HFF-Myc (cell line): ENCODE measurements at places on chromosomes 3 and 15.

- DNase-seq = peak; percentile 29
Observed at GRCh38 chr3:126267169-126267975, 87.0 kb upstream of the ALDH1L1 start.

DNA sequence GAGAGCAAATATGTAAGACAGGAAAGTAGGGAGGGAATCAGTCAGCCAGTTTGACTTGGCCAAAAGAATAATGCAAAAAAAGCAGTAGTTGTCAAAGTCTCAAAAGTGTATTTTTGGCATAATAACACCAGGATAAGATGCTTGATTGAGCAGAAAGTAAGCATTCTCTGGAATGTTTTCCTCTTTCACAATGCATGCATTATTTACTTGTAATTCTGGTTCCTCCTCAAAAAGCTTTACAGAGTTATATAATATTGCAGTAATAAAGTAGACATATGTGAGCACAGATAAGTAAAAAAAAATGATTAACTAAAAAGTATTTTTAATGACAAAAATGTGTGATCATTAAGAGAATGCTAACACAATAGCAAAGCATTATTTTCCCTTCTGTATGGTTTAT is 285.9 kb upstream of the BCHE start:
- DNase-seq = no peak

- peak; percentile 39 for DNase-seq
Observed at GRCh38 chr15:45378149-45378912, at the start of gene GATM. Gene GATM (minus strand): TSS chr15:45378544. CDS start chr15:45378453, 91 bp downstream.

DNA sequence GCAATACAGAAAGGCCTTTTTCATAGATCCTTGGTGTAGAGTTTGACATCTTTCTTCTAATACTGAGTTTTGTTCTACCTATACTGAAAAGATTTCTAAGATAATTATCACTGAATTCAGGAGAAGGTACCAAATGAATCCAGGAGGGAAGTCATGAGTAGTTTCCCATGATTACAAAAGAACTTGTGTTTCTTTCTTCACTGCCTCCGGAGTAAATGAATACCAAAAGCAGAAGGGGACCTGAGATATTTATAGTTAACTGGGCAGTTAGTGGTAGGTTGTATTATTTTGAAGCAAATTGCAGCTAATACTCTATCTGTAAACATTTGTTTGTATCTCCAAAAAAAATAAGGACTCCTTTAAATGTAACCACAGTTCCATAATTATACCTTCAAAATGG is 175.4 kb downstream of the SUCNR1 start:
- no peak for DNase-seq

- DNase-seq = peak; percentile 73
Observed at GRCh38 chr3:58271901-58272501, 34.0 kb upstream of the RPP14 start.

GRCh38 chr3:127547761-127548605 is 42.5 kb downstream of the TPRA1 start:
- DNase-seq = no peak

- no peak for DNase-seq
Observed at GRCh38 chr3:119598410-119599098, 869 bp downstream of the PLA1A start.

DNA sequence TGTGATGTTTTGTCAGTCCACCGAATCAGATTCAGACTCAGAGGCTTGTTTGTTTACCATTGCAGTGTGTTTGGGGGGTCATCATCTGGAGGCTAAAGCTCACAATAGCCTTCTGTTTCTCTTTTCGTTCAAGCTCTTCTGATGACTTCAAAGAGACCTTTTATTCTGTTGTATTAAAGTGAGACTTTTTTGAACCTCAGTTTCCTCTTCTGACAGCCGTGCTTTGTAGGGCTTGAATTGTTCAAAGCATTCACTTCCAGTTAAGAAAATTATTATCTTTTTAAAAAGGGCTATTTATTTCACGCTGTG is 1.3 kb downstream of the PXK start:
- no peak for DNase-seq

DNA sequence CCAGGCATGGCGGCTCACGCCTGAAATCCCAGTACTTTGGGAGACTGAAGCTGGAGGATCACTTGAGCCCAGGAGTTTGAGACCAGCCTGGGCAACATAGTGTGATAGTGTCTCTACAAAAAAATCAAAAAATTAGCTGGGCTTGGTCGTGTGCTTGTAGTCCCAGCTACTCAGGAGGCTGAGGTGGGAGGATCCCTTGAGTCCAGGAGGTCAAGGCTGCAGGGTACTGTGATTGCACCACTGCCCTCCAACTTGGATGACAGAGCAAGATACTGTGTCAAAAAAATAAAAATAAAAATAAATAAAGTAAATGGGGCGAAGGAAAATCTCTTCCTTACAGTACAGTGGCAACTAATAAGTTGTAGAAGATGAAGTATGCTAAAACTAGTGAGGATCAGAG is 29.6 kb downstream of the LSM3 start:
- DNase-seq = no peak

DNA sequence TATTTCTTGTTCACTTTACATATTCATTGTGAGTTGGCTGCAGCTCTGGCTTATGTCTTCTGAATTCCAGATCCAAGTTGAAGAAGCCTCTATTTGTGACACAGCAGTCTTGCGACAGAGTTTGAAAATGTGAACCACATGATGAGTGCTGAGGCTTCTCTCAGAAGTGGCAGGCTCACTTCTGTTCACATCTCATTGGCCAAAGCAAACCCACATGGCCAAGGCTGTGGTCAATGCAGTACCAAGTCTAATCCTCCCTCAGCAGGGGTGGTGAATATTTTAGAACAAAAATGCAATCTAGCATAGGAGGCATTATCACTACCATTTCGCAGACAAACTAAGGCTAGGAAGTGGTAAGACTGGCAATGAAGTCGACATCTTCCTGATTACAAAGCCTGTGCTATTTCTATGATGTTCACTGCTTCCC is 45.2 kb downstream of the CDCP1 start:
- DNase-seq = no peak

DNA sequence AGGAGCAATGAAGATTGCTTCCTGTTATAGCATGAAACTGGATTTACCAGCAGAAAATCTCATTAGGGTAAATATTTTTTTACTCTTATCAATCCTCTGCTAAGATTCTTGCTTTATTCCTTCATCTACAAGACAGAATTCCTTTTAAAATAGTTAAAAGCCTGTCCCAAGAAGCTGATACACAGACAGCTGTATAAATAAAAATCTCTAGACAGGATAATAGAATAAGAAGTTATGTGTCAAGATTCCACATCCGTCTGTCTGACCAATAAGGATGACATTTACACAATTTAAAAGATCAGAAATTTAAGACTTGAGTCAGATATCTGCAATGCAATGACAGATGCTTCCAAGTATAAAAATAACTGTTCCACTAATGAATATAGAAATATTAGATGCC is 57.6 kb downstream of the SSR3 start:
- no peak for DNase-seq

- no peak for DNase-seq
Observed at GRCh38 chr3:100590840-100591147, 18.6 kb upstream of the ADGRG7 start.

DNA sequence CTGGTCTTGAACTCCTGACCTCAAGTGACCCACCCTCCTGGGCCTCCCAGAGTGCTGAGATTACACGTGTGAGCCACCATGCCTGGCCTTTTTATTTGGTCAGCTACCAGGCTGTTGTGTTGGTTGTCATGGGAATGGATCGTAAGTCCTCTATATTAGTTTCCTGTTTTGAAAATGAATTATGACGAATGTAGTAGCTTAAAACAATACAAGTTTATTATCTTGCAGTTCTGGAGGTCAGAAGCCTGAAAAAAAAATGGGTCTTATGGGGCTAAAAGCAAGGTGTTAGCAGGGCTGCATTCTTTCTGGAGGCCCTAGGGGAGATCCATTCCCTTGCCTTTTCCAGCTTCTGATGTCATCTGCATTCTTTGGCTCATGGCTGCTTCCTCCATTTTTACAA is 25.1 kb upstream of the HERC1 start:
- DNase-seq = no peak

DNA sequence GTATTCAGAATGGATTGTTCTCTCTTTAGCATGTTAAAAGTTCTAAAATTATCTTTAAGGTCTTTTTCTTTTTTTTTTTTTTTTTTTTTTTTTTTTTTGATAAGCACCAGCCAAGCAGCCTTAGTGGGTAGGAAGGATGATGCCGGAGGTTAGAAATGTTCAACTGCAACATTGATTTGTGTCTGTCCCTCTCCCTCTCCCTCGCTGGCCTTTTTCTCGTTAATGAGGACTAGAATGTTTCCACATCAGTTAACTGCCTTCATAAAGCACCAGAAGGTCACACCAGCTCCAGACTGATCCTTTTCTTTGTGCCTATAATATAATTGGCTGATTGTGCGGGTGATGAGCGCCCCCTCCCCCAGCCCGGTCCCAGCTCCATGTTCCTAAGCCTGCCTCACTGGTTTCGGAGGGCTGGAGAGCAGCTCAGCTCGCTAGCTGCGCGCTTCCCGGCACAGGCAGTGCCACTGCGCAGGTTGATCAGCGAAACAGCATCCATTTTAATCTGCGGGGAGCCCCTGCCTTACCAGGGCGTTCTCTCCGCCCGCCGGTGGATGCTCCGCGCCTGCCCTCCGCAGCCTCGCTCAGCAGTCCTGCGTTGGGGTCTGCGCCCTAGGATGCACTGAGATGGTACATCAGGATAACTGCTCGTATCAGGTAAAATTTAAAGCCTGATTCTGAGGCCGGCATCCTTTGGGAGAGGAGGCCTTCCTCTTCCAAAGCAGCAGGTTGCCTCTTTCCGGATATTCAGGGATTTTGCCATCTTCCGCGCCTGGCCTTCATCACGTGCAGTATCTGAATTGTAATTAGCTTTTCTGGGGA is 148.9 kb upstream of the IL12A start:
- DNase-seq = no peak

GRCh38 chr3:34268032-34268709 is 469.7 kb downstream of the PDCD6IP start:
- DNase-seq = no peak

GRCh38 chr3:43177085-43177484 is 71.2 kb upstream of the POMGNT2 start:
- DNase-seq = no peak

DNA sequence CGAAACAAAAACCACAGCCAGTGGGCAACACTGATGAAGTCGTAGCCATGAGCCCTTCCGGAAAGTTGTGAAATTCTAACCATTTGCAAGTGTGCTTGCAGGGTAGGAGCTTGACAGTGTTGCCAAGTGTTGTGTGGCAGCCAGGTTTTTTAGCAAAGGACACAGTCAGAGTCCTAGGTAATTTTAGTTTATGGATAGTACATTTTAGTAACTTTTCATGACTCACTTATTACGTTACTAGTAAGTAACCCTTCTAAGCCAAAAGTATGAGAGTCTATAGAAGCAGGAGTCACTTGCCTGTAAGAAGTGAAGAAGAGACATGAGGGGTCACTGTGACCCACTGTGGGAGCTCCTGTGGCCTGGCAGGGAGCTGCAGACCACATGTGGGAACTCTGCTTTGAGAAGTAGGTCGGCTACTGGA is 54.8 kb upstream of the ADPGK start:
- no peak for DNase-seq

DNA sequence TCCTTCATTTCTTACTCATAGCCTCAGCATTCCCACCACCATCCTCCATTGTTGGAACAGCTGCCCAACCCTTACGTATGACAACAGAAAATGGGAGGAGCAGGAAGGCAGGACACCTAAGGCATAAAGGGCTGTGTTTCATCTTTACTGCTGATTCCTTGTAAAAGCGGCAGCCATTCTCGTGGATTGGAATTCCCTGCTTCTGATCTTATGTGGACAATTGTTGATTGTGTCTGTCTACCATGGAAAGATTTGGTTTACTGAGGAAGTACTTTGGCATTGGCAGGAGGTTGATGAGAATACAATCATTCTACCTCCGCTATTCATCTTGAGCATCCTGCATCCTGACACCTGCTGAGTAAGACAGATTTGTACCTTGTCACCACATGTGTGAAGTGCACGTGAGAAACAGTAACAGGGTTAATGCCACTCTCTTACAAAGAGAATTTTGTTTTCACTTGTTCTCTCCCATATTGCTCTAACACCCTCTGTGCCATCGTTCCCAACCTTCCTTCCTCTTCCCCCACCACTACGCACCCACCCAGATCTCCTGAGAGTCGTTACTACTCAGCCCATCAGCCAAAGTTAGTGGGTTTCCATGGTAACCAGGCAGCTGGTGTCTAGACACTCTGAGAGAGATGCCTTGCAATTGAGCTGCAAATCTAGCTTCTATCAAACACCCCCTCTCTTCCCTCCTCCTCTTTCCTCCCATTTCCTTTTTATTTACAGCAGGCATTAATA is 75.7 kb downstream of the GAP43 start:
- no peak for DNase-seq

DNA sequence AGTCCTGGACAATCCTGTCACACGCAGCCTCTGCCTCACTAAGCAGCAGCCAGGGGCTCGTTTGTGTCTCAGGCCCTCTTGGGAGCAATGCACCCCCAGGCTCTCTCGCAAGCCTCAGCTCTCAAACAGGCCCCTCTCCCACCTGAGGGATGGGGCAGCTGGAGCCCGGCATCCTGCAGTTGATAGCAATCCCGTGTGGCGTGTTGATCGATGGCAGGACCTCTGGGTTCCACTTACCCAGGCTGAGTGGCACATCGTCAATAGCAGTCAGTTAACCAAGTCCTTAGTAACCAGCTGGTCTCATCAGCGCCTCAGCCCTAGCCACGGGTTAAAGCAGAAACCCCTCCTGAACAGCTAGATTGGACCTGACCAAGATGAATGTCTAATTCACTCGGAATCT is 36.5 kb upstream of the PLXNA1 start:
- no peak for DNase-seq

DNA sequence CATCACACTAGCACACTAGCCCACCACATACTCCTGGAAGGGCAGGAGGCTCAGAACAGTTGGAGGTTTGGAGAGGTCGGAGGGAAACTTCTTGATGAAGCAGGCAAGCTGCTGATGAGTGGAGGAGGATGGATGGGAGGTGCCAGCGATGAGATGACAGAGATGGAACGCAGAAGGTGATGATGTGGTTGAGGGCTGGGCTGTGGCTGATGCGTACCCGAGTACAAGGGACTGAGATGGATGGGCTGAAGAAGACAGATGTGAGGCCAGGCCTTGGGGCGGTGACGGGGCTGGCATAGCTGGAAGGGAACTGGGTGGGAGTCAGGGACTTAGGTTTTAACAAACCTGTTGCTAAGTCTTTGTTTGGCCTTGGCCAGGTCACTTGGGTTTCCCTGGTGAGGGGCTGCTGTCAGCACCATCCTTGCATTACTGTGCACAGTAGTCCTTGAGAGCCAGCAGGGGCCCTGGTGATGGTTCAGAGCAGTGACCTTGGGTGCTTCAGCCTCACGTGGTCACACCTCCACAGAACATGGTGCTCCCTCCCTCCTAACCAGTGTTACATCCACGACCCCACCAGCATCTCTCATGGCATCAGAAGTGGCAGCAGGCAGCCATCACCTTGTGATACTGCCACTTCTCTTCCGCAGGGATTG is 164.5 kb downstream of the SLCO3A1 start:
- no peak for DNase-seq

DNA sequence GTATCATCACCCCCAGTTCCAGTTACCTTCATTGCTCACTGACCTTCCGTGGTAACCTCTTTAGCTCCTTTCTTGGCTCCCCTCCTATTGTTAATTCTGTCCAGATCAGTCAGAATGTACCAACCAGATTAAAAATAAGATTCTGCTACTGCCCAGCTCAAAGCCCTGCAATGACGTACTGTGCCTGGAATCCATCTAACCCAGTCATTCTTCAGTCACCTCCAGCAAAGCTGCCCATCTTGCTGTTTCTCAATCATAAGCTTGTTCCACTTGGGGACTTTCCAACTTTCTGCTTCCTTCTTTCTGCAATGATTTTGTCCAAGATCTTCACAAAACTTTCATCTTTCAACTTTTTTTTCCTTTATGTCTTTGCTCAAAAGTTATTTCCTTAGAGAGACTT is 512.0 kb upstream of the ZNF385D start:
- DNase-seq = no peak
